ENCODE measurements at places on chromosomes 4 and X. TPM values are rescaled to one million over a fixed set of nuclear protein-coding genes. Genes with fewer than 3 reads are reported as not detected.

- peak; percentile 5 for DNase-seq
Observed at GRCh38 chrX:80335062-80335830, 85.0 kb upstream of the TENT5D start.

- DNase-seq: no peak
Observed at GRCh38 chr4:54050214-54050904, 14.0 kb downstream of the CHIC2 start.

- DNase-seq: no peak
Observed at GRCh38 chr4:183286590-183287308, 33.3 kb downstream of the CLDN22 start.

DNA sequence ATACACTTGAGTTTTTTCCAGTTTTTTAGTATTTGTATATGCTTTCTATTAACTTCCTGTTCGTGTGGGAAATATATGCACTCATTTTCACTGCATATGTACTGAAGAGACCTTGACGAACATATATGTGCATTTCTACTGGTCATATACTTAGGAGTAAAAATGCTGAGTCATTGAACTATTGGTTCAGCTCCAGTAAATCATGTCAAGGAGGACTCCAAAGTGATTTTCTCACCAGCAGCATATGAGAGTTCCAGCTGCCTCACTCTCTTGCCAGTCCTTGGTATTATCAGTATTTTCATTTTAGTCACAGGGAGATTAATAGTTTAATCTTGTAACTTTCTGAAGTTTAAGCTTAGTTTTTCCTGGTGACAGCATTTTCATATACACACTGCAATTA, 2750.2 kb downstream of the ARAP2 start:
- no peak for DNase-seq

DNA sequence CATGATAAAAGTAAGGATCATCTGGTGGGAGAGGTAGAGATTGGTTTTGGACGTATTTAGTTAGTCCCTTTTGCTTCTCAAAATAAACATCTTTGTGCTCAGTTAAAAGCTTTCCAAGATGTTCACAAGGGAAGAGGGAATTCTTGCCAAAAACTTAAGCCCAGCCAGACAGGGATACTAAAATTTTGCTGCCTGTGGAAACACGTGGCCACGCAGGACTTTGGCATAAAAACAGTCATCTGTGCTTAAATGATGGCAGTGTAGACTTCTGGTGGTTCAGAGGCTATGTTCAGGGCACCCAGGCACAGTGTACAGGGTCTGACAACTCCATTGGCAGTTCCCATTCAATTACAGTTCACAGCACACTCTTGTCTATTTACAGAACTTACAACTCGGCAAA, 93.2 kb upstream of the JADE1 start:
- DNase-seq: peak; percentile 91

ZNF157 gene
- 0.35 TPM for total RNA-seq

KCND1 gene
- 0.66 TPM for total RNA-seq

GRCh38 chr4:109211671-109212070, 90.8 kb downstream of the COL25A1 start:
- no peak for DNase-seq

DNA sequence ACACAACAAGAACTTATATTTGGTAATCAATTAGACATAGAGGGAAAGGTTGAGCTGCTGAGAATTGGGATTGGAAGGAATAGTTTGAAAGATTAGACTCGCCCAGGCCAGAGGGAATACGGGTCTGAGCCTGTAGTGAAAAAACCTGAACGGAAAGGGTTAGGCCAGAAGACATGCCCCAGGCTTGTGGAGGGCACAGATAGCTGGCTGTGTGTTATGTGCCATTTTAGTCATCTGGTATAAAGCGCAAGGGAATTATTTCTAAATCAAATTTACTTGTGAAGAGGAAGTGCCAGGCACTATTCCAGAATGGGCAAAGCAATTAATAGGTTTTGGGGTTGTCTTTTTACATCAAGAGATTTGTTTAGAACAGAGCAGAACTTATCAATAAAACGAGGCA, 187.5 kb upstream of the ANKRD50 start:
- peak; percentile 4 for DNase-seq

GRPR gene
- 0.71 TPM for total RNA-seq

DNA sequence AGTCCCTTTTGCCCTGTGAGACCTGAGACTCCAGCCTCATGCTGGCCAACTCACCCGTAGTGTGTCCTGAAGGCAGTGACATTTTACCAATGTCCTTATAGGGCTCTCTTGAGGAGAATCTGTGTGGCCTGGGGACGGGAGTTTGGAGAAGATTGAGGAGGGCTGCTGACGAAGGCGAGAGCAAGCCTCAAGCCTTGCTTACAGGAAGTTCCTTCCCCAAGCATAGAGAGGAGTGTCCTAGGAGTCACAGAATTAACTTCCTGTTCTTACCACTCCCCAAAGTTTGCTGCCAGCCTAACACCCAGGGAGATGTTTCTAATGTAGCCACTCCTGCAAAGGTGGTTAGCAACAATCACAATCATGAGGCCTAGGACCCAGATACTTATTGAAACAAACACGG, at the start of gene NXF3:
Gene NXF3, minus strand, starts transcription at position 202 of the 400 bp plus-strand sequence. Its CDS starts 120 bp downstream, at position 82.
- DNase-seq: no peak

RS1 gene
- not detected for total RNA-seq

DNA sequence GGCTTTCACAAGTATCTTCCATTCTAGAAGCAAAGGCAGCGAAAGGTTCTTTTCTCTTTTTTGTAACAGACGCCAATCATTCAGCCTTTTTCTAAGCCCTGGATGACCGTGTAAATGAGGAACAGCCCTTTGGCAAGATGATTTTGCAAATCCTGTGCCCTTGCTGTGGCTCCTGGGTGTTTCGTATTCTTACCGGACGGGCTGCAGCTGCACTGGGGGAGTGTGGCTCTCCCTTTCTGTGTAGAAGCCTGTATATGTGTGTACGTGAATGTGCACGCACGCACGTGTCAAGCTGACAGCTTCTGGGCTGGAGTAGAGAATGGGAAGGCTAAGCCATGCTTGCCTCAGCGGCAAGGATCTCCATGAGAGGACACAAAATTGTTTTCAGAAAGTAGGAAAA, 8.2 kb downstream of the GRPEL1 start:
- DNase-seq: no peak

TKTL1 gene
- total RNA-seq: 0.27 TPM

- no peak for DNase-seq
Observed at GRCh38 chr4:86595426-86595805, 1.3 kb downstream of the PTPN13 start.

GRCh38 chr4:112523008-112523721, 7.2 kb upstream of the NEUROG2 start:
- DNase-seq: peak; percentile 70

Measured in muscle of leg (tissue), 16 donors.